ENCODE measurements at places on chromosomes 11 and 22.

- no peak for DNase-seq
Observed at GRCh38 chr11:64538501-64538951, 52.5 kb upstream of the SLC22A12 start.

DNA sequence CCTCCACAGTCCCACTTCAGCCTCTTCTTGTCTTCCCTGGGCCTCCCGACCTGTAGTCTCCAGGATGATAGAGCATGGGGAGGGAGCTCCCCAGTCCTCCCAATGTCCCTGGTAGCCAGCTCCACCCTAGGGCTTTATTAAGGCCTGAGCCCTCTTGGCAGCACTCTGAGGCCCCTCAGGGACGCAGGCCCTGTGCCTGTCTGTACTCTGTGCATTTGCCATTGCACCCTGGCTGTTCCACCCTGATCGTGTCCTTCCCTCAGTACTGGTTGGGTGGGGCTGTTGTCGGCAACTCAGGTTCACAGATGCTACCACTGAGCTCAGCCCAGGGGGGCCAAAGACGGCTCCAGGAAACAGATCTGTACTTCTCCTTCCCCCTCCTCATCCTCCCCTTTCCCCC lies 7.2 kb downstream of the SSTR3 start:
- no peak for DNase-seq

DNA sequence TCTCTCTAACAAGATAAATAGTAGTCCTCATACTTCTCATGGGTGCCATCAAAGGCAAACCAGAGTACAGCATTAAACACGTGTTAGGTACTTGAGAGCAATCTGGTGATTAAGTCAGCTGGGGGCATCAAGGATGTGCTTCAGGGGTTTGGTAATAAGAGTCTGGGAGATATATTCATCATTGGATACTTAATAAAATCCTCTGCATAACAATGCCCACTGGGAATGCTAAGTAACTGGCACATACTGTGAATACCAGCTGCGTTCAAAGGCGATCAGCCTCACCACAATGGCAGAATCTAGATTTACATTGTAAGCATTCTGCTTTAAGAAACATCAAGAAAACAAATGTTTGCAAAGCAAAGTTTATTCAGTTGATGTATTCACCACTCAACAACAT lies 268.6 kb upstream of the PITPNB start:
- no peak for DNase-seq

- DNase-seq = no peak
Observed at GRCh38 chr11:134267966-134268365, 8.2 kb upstream of the GLB1L3 start.

DNA sequence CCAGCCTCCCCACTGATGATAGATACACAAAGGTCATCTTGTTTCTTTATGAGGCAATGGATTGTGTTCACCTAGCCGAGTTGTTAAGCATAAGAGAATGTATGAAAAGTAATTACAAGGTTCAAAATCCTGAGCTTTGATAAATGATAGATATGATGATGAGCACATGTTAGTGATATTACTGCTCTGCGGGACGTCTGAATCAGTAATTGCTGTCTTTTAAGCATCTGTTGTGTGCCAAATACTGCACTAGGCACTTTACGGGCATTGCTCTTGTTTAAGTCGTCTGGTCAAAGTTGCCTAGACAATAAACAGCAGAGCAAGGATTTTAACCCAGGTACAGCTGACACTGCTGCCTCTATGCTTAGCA lies 559 bp upstream of the RNF141 start:
- no peak for DNase-seq

- no peak for DNase-seq
Observed at GRCh38 chr11:95154514-95154913, 64.9 kb downstream of the ENDOD1 start.

GRCh38 chr11:33884601-33885000 lies 7.3 kb downstream of the LMO2 start:
- DNase-seq = no peak

DNA sequence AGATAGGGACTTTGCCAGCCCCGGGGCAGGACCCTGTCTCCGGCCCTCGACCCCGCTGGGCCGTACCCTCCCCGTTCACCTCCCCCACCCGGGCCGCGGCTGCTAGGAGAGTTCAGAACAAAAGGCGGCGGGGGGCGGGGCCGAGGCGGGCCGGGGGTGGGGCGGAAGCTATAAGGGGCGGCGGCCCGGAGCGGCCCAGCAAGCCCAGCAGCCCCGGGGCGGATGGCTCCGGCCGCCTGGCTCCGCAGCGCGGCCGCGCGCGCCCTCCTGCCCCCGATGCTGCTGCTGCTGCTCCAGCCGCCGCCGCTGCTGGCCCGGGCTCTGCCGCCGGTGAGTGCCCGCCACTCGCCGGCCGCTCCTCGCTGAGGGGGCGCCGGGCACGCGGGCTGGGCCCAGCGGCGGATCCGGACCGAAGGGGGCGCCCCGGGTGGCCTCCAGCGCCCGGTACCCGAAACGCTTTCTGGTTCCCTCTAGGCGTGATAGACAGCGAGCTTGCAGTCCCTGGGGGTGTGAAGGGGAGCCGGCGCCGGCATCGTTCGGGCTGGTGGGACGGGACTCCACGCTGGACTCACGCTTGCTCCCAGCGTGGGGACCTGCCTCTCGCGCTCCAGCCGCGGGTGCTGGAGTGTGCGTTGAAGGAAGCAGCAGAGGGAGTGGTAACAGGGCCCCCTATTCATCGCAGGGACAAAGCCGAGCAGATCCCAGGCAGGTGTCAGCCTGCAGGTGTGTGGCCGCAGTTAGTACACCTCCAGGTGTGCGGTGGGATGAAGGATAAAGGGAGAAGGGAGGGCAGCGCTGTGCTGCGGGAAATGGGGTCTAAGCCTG lies at the start of gene MMP11:
Gene MMP11, plus strand, starts transcription at position 201 of the 825 bp plus-strand sequence. Its CDS starts 22 bp downstream, at position 223.
- no peak for DNase-seq

- no peak for DNase-seq
Observed at GRCh38 chr11:111949519-111950426, 12.6 kb downstream of the DIXDC1 start.

GRCh38 chr11:987671-988070 lies 48.8 kb downstream of the MUC6 start:
- DNase-seq = no peak

DNA sequence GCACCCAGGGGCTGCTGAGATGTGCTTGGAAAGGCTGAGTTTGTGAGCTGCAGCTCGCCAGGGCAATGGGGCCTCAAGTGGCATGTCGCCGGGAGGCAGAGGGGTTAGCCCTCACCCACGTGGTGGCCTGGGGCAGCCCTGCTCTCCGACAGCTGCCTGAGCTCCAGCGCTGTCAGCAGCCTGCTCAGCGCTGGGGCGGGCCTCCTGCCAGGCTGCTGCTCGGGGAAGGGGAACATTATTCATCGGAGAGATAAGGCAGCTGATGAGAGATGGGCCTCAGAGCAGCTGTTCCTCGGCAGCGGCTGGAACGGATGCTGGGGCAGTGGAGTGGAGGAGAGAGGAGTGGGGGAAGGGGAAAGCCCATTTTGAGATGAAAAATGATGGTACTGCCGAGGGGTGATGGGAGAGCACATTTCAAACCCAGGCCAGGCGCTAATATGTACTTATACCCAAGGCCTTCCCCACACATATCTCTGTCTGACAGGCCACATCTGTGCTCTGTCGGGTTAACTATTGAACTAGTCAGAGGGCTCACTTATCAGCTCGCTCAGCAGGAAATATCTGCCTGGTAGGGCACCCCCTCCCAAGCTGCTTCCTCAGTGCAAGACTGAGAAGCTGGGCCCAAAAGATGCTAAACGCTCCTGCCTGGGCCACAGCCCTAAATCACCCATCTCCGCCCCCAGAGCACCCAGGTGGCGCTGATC lies 79.5 kb downstream of the TIMP3 start:
- no peak for DNase-seq

DNA sequence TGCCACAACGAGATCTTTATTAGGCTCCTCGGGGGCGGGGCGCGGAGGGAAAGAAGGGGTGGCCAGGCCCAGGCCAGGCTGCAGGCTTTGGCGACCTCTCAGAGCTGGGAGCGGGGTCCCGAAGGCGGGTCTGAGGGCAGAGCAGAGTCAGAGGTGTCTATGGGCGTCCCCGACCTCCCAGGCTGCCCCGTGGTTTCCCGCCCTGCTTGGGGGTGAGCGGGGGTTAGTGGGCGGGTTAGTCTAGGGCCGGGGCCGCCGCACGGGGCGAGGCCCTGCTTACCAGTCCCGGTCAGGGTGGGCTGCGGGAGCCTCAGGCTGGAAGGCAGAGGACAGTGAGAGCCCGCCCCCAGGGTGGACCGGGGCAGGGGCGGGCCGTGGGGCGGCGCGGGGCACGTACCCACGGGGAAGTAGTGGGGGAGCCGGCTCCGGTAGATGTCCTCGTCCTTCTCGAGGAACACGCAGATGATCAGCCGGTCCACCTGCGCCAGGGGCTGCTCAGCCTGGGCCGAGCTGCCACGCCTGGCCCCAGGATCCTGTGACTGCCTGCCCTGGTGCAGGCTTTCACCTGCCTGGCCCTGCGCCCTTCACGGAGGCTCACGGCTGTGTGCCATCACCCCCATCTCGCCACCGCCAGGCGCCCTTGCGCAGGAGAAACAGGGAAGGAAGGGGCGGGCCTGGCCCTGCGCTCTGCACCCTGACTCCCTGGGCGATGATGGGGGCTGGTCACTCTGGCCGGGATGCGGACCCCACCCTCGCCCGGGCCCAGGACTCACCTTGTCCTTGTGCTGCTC lies 12.5 kb downstream of the OTUB1 start:
- no peak for DNase-seq

- DNase-seq = no peak
Observed at GRCh38 chr11:96474263-96474662, 84.5 kb downstream of the JRKL start.

GRCh38 chr22:48918585-48919186 lies 909.0 kb downstream of the BRD1 start:
- no peak for DNase-seq

GRCh38 chr11:58316142-58316541 lies 42.7 kb downstream of the OR5B17 start:
- DNase-seq = no peak

GRCh38 chr11:123176785-123177184 lies 18.3 kb downstream of the CLMP start:
- DNase-seq = no peak

GRCh38 chr22:30195245-30196140 lies 51.1 kb downstream of the LIF start:
- DNase-seq = no peak

- no peak for DNase-seq
Observed at GRCh38 chr22:36928196-36928595, 14.8 kb downstream of the CSF2RB start.

DNA sequence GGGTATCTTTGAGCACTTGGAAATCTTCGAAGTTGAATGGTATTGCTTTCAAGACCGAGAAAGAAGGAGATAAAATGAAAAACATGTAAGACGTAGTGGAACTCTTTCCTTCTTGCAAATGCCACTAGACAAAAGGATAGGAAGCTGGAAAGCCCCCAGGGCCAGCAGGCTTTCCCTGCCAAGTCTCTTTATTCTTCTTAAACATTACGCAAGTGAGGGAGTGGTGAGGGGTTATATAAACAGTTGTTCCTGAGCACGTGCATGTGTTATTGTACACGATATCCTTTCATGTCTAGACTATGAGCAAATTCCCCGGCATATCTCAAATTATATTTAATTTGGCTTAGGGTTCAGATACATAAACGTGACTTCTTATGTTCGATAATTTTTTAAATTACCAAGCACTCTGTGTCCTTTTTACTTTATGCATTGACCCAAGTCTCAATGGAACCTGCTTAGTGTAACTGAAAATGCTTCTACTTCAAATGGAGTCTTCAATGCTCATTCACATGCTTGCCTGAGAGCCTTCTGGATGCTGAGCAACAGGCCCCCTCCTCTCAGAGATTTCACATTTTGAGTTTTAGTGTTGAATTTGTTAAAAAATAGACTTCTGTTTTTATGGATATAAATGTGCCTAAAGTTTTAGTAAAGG lies 59.0 kb downstream of the PPP2R1B start:
- DNase-seq = no peak

GRCh38 chr11:134759274-134759673 lies 347.2 kb upstream of the B3GAT1 start:
- no peak for DNase-seq

GRCh38 chr11:78420796-78421209 lies 3.2 kb upstream of the GAB2 start:
- no peak for DNase-seq

DNA sequence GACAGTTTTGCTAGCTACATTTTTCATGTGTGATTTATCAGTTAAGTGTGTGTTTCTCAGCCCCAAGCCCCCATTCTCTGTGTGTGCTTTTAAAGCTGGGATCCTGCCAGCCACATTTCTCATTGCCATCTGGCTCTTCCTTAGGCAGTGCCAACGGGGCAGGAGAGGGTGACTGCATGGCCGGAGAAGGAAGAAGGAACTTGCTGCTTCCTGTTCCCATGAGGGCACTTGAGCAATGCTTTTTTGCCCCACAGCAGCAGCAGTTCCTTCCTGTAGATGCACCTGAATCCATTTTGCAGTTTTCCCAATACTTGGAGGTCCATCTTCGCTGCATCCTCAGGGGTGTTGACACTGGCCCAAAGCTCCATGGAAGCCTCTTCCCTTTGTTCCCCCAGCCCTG lies 37.5 kb downstream of the TNRC6B start:
- no peak for DNase-seq

DNA sequence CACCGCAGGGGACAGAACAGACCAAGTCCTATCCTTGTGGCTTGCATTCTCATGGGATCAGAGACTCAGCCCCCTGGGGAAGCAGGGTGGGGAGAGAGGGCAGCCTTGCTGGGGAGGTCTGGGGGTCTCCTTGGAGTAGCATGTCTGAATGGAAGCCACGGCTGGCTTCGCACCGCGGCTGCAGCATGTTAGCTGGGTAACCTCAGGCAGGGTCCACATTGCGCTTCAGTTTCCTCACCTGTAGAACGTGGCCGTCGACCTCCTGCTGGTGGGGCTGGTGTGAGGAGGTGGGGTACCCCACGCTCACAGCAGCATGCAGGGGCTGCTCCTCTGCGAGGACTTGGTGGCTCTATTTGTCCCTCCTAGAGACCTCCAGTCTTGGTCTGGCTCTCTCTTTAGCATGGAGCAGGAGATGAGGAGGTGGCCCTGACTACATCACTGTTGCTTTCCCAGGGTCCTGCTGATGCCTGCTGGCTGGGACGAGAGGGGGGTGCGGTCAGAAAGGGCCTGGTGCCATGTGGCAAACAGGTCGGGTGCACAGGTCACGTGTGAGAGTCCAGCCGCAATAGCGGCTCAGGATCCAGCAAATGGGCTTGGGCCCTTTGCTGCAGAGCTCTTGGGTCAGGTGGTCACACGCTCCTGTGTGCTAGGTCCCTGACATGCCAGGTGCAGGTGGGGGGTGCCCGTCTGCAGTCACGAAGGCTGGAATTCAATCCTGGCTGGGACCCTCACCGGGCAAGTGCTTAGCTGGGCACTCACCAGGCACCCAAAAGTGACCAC lies 35.4 kb upstream of the SMIM38 start:
- no peak for DNase-seq

- no peak for DNase-seq
Observed at GRCh38 chr11:24238771-24239645, 257.8 kb upstream of the LUZP2 start.

- DNase-seq = no peak
Observed at GRCh38 chr11:71206186-71206585, 46.2 kb downstream of the SHANK2 start.

Data from SIG-M5 (cell line).